ENCODE measurements at places on chromosomes 2 and 18. TPM values are rescaled to one million over a fixed set of nuclear protein-coding genes. Genes with fewer than 3 reads are reported as not detected.
A peak's percentile ranks its signal among the peaks of the same experiment; 100 is the strongest.

DNA sequence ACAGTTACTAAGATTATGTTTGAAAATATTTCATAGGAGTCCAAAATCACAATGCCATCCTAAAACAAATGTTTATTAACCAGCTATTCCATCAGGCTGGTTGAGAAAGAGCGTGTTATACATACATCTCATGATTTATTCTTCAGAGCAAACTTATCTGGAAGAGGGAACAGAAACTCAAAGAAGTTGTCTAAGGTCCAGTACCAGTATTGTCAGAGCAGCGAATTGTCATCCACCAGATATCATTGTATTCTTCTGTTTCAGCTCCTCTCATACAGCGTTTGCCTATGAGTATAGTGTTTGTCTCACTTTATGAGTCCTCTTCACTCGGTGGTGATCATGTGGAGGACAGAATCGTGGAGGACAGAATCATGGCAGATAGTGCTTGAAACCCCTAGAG is 238.2 kb downstream of the OSR1 start:
- DNase-seq: no peak

DNA sequence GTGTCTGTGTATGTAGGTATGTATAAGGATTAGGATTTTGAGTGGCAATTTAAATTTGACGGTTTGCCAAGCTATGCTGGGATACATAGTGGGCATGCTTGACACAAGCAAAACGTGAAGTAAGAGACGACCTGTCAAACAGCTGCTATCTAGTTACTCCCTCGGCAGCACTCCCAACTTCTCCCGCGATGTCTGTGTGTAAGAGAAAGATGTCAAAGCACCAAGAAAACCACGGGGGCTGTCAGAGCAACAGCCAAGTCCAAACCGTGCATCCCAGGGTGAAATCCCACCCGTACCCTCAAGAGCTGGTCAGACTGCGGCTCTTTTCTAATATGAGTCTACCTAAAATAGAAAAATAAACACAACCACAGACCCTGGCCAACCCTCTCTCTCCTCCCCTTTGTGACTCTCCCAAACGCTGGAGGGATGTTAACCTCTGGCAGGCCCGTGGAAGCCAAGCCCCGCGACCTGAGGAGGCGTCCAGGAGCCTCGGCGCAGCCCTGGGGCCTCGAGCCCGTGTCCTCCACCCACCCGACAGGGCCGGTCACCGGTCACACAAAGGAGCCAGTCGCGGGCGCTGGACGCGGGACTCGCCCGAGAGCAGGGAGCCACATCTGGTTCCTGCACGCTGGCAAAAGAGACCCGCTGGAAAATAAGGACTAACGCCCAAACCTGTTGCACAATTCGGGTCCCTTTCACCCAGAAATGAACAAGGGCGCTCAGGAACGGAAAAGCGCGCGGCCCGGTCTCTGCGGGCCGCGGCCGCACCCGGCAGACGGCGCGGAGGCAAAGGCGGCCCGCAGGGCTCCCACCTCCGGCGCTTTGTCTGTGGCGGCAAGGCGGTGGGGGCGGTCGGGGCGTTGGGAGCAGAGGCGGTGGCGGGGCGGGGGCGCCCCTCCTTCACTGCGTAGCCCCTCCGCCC is 925 bp downstream of the SESTD1 start:
- peak; percentile 18 for DNase-seq

DNA sequence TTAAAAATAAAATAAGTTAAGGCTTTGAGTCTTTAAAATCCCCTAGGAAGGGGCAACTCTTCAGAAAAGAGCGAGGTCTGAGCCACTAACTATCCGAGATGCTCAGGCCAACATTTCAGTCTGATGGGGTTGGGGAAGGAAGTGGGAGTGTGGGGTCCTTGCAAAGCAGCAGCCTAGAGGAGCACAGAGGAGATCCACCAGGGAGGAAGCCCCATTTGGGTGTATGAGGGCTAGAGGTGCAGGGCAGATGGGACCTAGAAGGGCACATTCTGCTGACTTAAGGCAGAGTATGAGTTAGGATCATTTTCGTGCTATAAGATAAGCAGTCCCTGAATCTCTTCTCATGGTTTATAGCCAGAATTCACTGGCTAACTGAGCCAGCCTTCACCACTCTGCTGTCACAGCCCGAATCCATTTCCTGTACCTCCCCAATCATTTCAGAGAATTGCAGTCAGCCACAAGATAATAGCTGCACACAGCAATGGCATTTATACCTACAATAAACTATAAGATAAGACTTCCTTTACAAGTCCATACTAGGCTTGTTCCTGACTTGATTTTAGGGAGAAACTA is 37.0 kb downstream of the MRPL30 start:
- DNase-seq: no peak

DNA sequence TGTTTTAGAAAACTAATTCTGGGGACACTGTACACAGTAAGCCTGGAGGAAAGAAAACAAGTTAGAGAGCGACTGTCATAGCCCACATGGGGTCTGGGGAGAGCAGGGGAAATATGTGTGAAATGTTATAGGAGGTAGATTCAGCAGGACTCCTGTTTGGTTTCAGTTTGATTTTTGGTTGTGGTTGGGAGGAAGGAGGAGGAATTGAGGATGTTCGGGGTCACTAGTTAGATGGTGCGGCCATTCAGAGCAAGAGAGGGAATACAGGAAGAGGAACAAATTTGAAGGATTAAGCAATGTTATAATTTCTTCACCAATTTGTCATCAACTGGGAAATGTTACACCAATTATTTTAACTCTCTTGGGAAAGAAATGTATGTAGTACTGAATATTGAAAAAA is 25.1 kb downstream of the TTC39C start:
- no peak for DNase-seq

- DNase-seq: no peak
These were observed at the start of gene ARHGAP28 for GRCh38 chr18:6729247-6730091. ARHGAP28 (plus strand) TSS chr18:6729716; CDS start chr18:6729822, 106 bp downstream.

- DNase-seq: no peak
These were observed 38.5 kb downstream of the SH3BP4 start for GRCh38 chr2:234990300-234990699.

GRCh38 chr2:20560891-20561636 is 89.8 kb downstream of the HS1BP3 start:
- DNase-seq: no peak

GRCh38 chr2:209426432-209426831 is 2.6 kb downstream of the MAP2 start:
- no peak for DNase-seq

DNA sequence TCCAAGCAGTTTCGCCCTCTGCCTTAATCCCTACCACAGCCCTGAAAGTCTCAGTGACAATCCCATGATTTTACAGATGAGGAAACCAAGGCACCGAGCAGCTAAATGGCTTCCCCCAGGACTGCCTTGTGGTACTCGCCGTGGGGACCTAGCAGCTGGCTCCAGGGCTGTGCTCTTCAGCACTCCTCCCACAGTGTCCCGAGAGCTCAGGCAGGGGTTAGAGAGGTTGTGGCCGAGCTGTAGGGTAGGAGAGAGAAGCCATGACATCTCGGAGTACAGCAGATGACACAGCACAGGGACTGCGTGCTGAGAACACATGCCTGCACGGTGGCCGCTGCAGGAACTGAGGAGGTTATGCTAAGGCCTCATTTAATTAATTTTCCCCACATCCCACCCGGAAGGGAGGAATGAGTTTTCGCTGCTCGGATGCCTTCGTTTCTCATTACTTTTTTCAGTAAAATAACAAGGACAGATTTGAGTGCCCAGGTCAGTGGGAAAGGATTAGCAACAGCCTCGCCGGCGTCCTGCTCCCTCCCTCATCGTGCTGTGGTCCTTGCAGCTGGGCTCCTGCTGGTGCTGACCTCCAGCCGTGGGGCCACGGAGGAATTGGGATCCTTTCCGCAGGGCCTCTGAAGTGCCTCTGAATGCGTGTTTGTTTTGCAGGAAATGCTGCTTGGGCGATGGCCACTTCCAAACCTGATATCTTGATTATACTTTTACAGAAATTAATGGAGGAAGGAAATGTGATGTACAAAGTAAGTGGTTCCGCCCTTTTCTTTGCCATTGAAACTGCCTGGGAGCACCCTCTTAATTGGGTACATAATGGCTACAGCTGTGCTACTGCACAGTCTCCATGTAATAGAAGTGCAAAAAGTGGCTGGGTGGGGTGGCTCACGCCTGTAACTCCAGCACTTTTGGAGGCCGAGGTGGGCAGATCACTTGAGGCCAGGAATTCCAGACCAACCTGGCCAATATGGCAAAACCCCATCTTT is 61.2 kb downstream of the WDSUB1 start:
- DNase-seq: no peak

The LHCGR gene
- total RNA-seq: not detected

The UGT1A1 gene
- total RNA-seq: not detected

The CRYGD gene
- total RNA-seq: not detected

The IL36RN gene
- total RNA-seq: 1.6 TPM

The CREB1 gene
- total RNA-seq: 59.5 TPM

The ATP8B1 gene
- 0.13 TPM for total RNA-seq

The RFX8 gene
- total RNA-seq: not detected

The SULT1C4 gene
- not detected for total RNA-seq
